Smooth muscle cell of trachea (primary cell): ENCODE measurements at places on chromosomes 6 and 20. TPM values are rescaled to one million over a fixed set of nuclear protein-coding genes. Genes with fewer than 3 reads are reported as not detected.

Gene LAMA4
- 577 and 652 TPM in 2 replicates for total RNA-seq

Gene PTCHD4
- 0.15 and 3.5 TPM in 2 replicates for total RNA-seq

Gene JPH2
- under 0.01 and 0.50 TPM in 2 replicates for total RNA-seq

Gene TPBG
- total RNA-seq: 69.0 and 71.4 TPM in 2 replicates

Gene TREML1
- total RNA-seq: not detected in 2 replicates

Gene SLC26A8
- under 0.01 and 0.87 TPM in 2 replicates for total RNA-seq

Gene EDN1
- total RNA-seq: 0.33 and 0.87 TPM in 2 replicates

Gene CASS4
- total RNA-seq: 10.5 and 12.4 TPM in 2 replicates

Gene BMP7
- total RNA-seq: not detected in 2 replicates

Gene CST4
- not detected in 2 replicates for total RNA-seq

Gene LHFPL5
- total RNA-seq: not detected in 2 replicates

Gene PIGU
- total RNA-seq: 6.6 and 8.0 TPM in 2 replicates

Gene TRAPPC3L
- 0.15 and 0.17 TPM in 2 replicates for total RNA-seq

Gene FUT9
- not detected in 2 replicates for total RNA-seq
